Osteoblast (primary cell): ENCODE measurements at places on chromosomes 16 and 17. TPM values are rescaled to one million over a fixed set of nuclear protein-coding genes. Genes with fewer than 3 reads are reported as not detected.

ALOX15B gene
- total RNA-seq = under 0.01 TPM in 2 replicates

TMEM231 gene
- 17.0 and 22.4 TPM in 2 replicates for total RNA-seq

LGALS9B gene
- not detected in 2 replicates for total RNA-seq

KRT39 gene
- 0.36 TPM in 1 of 2 replicates, not detected in the other for total RNA-seq

ACSM3 gene
- total RNA-seq = 0.88 and 1.1 TPM in 2 replicates

FBXO31 gene
- total RNA-seq = 31.2 and 33.3 TPM in 2 replicates

KRT17 gene
- 4.3 and 4.7 TPM in 2 replicates for total RNA-seq

DNA sequence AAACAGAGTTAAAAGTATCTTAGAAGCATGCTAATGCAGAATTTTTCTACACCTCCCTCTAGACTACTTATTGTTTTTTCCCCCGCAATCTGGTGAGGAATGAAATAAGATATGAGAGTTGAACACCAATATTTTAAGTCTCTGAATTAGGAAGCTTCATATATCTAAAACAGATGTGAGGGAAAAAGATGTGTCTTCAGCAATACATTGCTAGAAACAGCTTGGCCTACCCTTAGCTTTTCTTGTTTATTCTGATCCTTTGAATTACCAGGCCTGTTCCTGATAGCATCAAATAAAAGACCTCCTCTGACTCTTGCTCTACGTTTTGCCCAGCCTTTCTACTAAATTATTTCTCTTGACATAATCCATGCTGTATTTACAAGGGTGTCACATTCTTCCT, 221.8 kb downstream of the CDH11 start:
- no peak for DNase-seq
- H3K4me1 ChIP-seq = no peaks in the 10 kb centered on the region
- H3K36me3 ChIP-seq = no peaks in the 10 kb centered on the region
- H3K4me3 ChIP-seq = no peak overlapping the region
- no peak overlapping the region for H3K27ac ChIP-seq

- no peak overlapping the region for H3K27ac ChIP-seq
- no peak for DNase-seq
- no peaks in the 10 kb centered on the region for H3K4me1 ChIP-seq
- H3K4me3 ChIP-seq = no peak overlapping the region
- H3K36me3 ChIP-seq = no peaks in the 10 kb centered on the region
Observed at GRCh38 chr16:79725051-79725450, 124.5 kb upstream of the MAF start.

DNA sequence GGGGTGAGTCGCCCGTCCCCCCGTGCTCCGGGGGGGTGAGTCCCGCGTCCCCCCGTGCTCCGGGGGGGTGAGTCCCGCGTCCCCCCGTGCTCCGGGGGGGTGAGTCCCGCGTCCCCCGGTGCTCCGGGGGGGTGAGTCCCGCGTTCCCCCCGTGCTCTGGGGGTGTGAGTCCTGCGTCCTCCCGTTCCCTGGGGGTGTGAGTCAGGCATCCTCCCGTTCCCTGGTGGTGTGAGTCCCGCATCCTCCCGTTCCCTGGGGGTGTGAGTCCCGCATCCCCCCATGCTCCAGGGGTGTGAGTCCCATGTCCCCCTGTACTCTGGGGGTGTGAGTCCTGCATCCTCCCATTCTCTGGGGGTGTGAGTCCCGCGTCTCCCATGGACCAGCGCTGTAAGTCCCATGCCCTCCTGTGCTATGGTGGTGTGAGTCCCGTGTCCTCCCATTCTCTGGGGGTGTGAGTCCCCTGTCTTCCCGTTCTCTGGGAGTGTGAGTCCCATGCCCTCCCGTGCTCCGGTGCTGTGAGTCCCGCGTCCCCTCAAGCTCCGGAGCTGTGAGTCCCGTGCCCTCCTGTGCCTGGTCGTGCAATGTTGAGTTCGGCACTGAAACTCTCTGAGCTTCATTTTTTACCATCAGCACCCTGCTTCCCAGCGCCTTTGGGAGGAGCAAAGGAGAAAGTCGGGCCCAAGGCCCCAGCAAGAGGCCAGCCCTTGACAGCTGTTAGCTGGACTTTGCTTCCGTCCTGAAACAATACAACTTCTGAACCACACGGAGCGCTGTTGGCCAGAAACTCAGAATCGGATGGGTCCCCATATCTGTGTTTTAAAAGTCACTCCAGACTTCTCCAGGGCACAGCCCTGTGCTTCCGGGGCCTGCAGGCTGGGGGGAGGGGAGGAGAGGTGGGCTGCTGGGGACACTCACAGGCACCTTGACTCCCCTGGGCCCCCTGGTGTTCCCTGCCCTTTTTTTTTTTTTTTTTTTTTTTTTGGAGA, 11.5 kb upstream of the ZC3H18 start:
- H3K4me3 ChIP-seq = no peak overlapping the region
- H3K27me3 ChIP-seq = peaks cover 21% of the 10 kb centered on the region
- H3K27ac ChIP-seq = no peak overlapping the region

- no peaks in the 10 kb centered on the region for H3K36me3 ChIP-seq
- H3K4me3 ChIP-seq = no peak overlapping the region
- no peak overlapping the region for H3K27ac ChIP-seq
- no peaks in the 10 kb centered on the region for H3K4me1 ChIP-seq
Observed at GRCh38 chr17:75463603-75464002, 7.2 kb downstream of the TMEM94 start.

DNA sequence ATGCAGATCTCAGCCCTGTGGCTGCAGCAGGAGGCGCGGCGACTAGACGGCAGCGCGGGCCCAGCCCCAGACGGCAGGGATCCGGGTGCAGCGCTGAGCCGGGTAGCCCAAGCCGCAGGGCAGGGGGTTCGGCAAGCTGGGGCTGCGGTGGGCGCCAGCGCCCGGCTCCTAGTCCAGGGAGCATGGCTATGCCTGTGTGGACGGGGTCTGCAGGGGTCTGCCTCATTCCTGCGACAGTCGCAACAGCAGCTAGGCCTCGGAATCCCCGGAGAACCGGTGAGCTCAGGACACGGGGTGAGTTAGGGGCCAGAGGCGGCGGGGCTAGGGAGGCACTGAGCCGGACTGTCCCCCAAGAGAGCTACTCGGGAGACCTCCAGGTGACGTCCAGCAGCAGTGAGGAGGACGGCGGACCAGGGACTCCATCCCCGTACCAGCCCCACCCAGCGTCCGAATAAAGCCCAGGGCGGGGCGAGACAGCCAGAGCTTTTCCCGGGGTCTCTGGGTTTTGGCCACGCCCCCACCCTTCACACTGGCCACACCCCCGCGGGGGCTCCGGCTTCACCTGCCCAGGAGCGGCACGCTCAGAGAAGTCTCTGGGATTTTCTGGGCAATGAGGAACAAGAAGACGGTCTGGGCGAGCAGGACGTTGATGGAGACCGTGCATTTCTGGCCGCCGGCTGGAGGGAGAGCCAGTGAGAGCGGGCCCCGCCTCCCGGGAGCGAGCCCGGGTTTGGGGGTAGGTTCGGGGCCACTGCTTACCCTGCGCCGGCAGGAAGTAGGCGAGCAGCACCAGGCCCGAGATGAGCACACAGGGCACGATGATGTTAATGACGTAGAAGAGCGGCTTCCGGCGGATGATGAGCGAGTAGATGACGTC, 1.1 kb downstream of the C17orf107 start:
- H3K36me3 ChIP-seq = peaks cover 17% of the 10 kb centered on the region
- peaks cover 17% of the 10 kb centered on the region for H3K4me1 ChIP-seq
- no peak overlapping the region for H3K27ac ChIP-seq
- peak overlapping the region; percentile 72 for H3K4me3 ChIP-seq
- peak; percentile 80 for DNase-seq
- peaks cover 8% of the 10 kb centered on the region for H3K27me3 ChIP-seq

GRCh38 chr17:73503560-73503959, 140.7 kb downstream of the SDK2 start:
- H3K36me3 ChIP-seq = no peaks in the 10 kb centered on the region
- no peak overlapping the region for H3K27ac ChIP-seq
- DNase-seq = no peak
- H3K27me3 ChIP-seq = no peaks in the 10 kb centered on the region

GRCh38 chr17:35523296-35523695, 14.2 kb downstream of the SLFN12L start:
- no peak overlapping the region for H3K4me3 ChIP-seq
- no peak for DNase-seq
- no peak overlapping the region for H3K27ac ChIP-seq
- H3K36me3 ChIP-seq = no peaks in the 10 kb centered on the region
- no peaks in the 10 kb centered on the region for H3K4me1 ChIP-seq

DNA sequence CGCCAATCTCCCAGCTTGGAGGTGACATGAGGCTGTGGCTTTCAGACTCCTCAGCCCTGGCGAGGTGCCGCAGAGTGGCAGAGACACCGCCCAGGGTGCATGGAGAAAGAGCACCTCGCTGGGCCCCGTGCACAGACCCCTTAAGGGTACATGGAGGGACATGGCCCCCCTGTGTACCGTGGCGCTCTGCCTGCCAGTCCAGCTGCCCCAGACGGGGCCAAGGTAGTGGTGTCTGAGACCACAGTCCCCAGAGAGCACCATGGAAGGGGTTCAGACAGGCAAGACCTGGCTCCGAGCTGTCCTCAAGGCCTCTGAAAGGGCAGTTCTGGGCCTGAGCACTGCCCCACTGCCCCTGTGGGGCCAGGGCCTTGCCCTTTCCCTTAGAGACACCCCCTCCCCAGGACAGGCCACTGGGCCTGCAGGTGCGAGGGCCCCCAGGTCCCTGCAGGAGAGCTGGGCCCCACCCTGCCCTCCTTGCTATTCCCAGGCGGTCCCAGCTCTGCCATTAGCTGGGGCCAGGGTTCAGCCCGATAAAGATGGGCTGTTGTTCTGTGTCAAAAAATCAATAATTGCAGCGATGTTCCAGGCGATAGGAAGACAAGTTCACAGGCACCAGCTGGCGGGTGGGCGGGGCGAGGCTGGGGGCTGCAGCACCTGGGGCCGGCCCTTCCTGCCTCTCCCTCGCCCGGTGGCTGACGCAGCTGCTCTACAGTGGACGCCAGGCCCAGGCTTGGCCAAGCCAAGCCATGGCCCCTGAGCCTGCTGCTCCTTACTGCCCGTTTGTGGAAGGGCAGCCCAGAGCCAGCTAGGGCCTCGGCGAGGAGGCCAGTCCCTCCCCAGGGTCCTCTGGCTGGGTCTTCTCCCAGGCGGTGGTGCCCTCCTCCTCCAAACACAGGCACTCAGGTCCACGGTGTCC, 51.7 kb downstream of the ZFPM1 start:
- no peak overlapping the region for H3K4me3 ChIP-seq
- no peak overlapping the region for H3K27ac ChIP-seq
- H3K36me3 ChIP-seq = no peaks in the 10 kb centered on the region
- no peaks in the 10 kb centered on the region for H3K4me1 ChIP-seq
- no peak for DNase-seq
- H3K27me3 ChIP-seq = no peaks in the 10 kb centered on the region

- peaks cover 7% of the 10 kb centered on the region for H3K4me1 ChIP-seq
- H3K36me3 ChIP-seq = peaks cover 3% of the 10 kb centered on the region
- H3K4me3 ChIP-seq = no peak overlapping the region
- H3K27me3 ChIP-seq = no peaks in the 10 kb centered on the region
Observed at GRCh38 chr17:80937462-80938381, 53.9 kb upstream of the CHMP6 start.

- no peak overlapping the region for H3K4me3 ChIP-seq
- H3K36me3 ChIP-seq = peaks cover 2% of the 10 kb centered on the region
- peak; percentile 44 for DNase-seq
- H3K4me1 ChIP-seq = no peaks in the 10 kb centered on the region
- H3K27me3 ChIP-seq = no peaks in the 10 kb centered on the region
Observed at GRCh38 chr17:3589784-3590183, 19.4 kb downstream of the TRPV1 start.

- H3K27me3 ChIP-seq = no peaks in the 10 kb centered on the region
- H3K27ac ChIP-seq = peak overlapping the region; percentile 53
- peak; percentile 82 for DNase-seq
- peak overlapping the region; percentile 63 for H3K4me3 ChIP-seq
Observed at GRCh38 chr16:4500272-4500671, 24.1 kb downstream of the HMOX2 start.

- H3K27ac ChIP-seq = no peak overlapping the region
- H3K4me1 ChIP-seq = peaks cover 3% of the 10 kb centered on the region
- no peak for DNase-seq
- H3K36me3 ChIP-seq = no peaks in the 10 kb centered on the region
- H3K4me3 ChIP-seq = no peak overlapping the region
- no peaks in the 10 kb centered on the region for H3K27me3 ChIP-seq
Observed at GRCh38 chr17:12459736-12460135, 206.0 kb upstream of the MYOCD start.

DNA sequence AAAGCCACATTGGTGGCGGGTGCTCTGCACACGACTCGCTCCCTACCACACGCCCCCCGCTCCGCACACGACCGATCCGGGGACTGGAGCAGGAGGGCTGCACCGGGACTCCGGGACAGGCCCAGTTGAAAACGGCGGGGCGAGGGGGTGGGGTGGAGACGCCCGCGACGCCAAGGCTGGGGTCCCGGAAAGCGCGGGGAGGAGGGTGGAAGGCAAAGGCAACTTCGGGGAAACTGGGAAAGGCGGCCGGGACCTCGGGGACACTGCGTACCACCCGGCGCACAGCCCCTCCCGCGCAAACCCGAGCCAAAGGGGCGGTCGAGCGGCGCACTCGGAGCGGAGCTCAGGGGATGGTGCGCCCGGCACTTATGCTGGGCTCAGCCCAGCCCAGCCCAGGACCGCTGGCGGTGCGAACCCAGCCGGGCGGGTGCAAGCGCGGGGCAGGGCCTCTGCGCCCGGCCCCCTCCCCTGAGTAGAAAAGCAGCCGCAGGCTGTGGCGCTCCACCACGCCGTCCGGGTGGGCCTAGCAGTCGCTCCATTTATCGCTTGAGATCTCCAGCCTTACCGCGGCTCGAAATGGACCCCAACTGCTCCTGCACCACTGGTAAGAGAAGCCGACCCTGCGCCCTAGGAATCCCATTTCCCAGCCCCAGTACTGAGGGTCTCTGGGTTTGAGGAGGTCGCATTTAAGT, at the start of gene MT1M:
Gene MT1M, plus strand, starts transcription at position 504 of the 692 bp plus-strand sequence. Its CDS starts 73 bp downstream, at position 577.
- peaks cover 2% of the 10 kb centered on the region for H3K27me3 ChIP-seq
- no peaks in the 10 kb centered on the region for H3K36me3 ChIP-seq
- H3K4me3 ChIP-seq = peak within 1 kb of the TSS; percentile 75
- DNase-seq = peak; percentile 93
- peaks cover 7% of the 10 kb centered on the region for H3K4me1 ChIP-seq

DNA sequence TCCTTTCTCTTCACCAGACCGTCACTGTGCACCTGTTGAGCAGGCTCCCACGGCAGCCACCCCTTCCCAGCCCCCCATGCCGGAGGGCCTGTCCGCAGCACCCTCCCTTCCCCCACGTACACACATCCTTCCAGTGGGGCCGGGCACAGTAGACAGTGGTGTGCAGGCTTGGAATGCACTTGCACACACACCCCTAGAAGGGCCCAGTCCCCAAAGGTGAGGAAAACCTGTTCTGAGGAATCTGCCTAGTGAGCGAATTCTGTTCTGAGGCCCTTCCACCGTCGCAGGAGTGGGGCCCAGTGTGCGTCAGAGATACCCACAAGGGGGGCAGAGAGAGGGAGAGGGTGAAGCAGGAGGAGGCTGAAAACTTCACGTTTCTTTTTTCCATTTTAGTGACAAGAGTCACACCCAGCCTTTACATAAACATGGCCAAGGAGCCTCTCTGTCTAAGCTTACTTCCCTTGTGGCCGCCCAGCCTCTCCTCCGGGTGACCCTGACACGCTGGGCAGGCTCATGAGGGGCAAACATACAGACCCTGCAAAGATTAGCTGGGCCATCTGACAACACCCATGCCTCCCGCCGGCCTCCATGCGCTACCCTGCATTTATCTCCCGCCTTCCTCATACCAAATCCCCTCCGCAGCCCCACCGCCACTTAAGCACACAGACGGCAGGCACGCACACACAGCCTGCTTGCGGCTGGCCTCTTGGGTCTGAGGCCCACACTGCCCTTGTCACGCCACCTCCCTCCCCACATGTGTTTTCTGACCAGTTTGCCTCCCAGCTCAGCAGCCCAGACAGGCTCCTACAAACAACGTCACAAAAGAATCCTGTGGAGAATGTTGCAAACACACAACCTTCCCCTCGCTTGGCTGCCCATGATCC, 1.8 kb downstream of the ZBTB4 start:
- H3K4me3 ChIP-seq = peak overlapping the region; percentile 82
- peak; percentile 98 for DNase-seq
- H3K36me3 ChIP-seq = peaks cover 5% of the 10 kb centered on the region
- H3K27me3 ChIP-seq = no peaks in the 10 kb centered on the region

- H3K27me3 ChIP-seq = no peaks in the 10 kb centered on the region
- H3K4me3 ChIP-seq = no peak overlapping the region
- peaks cover 11% of the 10 kb centered on the region for H3K4me1 ChIP-seq
- H3K36me3 ChIP-seq = peaks cover 58% of the 10 kb centered on the region
Observed at GRCh38 chr17:47975189-47975822, 4.4 kb downstream of the CDK5RAP3 start.
